ENCODE measurements at places on chromosomes 16 and 17.

DNA sequence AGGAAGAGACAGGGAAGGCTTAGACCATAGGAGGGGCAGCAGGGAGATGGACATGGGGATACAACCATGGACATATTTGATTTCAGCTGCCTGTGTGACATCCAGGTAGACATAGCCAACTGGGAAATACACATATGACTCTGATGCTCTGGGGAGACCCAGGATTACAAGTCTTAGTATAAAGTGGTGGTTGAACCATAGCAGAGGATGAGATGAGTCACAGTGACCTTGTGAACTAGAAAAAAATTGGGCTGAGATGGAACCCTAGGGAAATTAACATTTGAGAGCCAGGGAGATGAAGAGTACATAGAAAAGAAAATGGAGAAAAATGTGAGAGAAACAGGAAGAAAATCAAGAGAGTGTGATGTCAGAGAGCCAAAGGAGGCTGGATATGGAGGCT, 10.2 kb downstream of the MARCHF10 start:
- DNase-seq, result no peak

DNA sequence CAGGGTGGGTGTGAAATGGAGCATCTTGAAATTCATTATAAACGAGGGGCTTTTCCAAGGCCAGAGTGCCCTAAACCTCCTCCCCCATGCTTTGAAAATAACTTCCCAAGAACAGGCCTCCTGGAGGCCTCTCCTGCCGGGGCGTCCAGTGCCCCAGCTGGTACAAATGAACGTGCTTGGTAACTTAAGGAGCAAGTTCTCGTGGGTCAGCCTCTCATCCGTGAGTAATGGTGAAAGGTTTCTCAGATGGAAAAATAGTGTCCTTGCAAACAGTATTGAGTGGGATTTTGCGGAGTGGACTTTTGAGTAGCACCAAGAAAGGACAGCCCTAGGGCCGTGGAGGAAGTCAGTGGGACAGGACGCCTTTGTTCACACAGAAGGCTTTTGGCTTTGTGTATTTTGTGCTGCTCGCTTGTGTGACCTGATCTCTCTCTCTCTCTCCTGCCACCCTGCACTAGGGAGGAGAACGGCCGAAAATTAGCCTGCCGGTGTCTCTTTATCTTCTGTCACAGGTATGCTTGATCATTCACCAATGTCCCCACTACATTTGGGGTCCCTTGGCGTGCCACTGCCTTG, 34.6 kb downstream of the CLEC16A start:
- no peak for DNase-seq

DNA sequence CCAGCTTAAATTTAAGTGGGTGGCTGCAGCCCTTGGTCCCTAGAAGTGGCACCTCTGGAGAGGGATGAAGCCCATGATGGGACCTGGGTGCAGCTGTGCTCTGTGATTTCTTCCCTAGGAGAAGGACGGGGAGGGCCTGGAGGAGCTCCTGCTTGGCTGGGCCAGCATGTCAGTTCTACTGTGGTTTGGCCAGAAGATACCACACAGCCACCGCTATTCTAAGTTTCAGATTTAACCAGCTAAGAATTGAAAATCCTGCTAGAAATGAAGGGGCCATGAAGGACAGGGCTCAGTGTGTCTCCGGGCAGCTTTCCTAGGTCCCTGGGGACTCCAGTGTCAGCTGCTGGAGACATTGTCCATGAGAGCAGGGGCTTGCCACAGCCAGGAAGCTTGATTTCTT, 9.7 kb downstream of the RAP1GAP2 start:
- DNase-seq, result no peak

GRCh38 chr16:10200637-10201586, 18.7 kb upstream of the GRIN2A start:
- DNase-seq, result no peak

DNA sequence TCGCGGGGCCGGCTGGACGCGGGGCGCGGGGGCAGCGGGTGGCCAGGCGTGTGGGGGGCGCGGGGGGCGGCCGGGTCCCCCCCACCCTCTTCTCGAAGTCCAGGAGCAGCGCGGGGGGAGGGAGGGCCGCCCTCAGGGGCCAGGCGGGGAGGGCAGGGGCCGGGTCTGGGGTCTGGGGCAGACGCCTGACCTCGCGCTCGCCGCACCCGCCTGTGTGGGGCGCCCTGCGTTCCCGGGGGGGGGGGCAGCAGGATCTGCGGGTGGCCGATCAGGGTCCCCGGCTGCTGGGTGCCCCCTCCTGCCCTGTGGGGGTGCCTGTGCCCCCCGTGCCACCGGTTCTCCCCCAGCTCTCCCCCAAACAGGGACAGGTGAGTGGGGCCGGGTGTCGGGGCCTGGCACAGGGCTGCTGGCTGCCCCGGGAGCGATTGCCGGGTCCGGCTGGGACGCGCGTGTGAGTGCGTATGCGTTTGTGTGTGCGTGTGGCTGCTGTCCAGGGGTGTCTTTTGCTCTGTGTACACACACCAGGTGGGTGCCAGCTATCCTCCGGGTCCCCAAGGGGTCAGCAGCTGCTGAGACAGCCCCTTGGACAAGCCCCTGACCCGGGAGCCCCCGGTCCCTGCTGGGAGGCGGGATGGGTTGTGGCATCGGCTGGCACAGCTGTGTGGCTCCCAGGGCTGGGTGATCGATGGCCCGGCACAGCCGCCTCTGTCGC, 663 bp downstream of the PRR35 start:
- no peak for DNase-seq

- no peak for DNase-seq
Measured at GRCh38 chr17:40645943-40646342, 1.7 kb downstream of the SMARCE1 start.

DNA sequence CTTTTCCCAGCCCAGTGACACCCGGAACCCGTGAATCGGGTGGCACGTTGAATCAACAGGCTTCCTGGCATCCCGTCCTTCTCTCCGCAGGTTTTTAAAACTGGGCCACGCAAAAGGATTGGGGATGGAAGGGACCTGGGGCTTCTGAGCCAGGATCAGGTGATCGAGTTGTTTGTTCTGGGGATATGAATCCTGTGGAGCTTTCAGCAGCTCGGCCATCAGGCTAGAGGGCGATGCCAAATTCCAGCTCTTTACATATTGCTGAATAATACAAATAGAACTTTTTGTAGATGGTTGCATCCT, 473 bp downstream of the SUPT6H start:
- DNase-seq, result no peak

DNA sequence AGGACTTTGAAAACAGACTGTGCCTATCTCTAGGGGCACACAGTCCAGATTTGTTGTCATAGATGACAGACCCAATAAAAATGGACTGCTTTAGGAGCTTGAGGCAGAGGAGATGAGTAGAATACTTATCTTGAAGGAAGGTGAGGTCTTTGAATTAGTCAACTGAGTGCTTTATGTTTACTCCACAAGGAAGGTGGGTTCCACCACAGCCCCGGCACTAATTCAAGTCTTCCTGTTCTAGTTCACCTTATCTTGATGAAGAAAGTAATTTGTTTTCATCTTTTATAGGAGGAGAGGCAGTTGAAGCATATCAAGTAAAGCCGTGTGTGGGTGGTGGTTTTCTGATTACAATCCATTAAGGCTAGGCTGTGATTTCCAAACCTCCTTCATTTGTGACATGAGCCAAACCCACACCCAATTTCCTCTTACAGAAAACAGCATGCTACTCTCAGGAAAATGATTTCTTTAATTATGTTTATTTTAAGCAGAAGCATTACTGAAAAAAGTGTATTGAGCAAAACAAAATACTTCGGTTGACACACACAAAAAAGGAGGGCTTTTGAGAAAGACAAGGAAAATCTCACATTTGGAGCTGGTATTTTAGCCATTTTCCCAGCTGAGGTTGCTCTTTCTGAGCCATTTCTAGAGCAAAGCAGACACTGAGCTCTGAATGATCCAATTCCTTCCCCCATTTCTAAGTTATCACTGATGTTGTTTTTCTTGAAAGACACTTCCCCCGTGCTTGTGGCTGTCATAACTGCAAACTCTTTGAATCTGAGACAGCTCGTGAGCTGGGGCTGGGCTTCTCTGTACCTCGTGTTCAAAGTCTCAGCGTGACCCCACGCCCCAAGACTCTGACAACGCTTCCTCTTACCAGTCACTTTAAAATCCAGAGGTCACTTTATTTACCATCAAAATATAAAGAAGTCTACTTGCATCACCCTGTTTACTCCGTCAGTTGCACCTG, 35.4 kb downstream of the CDRT15 start:
- DNase-seq, result peak; percentile 44

DNA sequence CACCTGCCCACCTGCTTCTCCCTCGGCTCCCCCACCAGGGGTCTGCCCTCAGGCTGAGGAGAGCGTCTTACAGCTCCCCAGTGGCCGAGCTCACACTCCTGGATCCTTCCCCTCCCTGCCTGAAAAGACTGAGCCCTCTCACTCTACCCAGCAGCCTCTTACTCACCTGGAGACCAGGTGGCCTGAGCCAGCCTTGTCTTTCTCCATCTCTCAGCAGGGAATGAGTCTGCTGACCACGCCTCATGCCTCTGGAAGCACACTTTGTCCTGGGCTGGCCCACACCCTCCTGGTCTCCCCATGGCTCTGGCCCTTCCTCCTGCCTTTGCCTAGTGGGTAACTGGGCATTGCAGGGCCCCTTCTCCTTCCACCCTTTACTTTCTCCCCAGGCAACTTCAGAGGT, 177.2 kb downstream of the ENGASE start:
- no peak for DNase-seq

DNA sequence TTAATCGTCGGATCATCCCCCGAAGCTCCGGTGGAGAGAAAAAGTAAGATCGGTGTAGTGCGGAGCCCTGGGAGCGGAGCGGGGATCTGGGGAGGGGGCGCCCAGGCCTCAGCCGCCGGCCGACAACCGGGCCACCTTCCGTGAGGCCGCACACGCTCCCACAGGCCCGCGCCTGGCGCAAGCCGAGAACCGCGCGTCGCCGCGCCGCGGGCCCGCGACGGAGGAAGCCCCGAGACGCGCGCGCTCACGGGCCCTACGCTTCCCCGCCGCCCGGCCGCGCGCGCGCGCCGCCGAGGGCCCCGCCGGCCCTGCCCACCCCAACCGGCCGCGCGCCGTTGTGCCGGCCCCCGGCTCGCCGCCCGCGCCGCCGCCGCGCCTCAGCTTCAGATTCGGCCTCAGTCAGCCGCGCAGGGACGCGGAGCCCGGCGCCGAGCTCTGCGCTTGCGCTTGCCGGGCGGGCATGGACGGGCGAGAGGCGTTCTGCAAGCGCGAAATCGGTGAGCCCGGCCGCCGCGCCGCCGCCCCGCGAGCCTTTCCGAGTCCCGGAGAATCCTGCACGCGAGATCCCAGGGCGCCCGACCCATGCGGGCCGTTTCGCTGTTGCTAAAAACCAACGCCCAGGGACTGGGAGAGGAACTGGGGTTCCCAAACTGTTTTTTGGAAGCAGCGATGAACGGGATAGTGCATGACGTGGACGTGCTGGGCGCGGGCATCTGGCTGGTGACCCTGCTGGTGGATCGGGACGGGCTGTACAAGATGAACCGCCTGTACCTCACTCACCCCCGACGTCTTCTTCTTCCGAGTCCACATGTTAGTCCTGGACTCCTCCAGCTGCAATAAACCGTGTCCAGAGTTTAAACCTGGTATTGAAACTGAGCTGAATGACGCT, 28.0 kb upstream of the LRRC37A start:
- DNase-seq, result peak; percentile 49

- no peak for DNase-seq
Measured at GRCh38 chr16:5010576-5011329, 23.0 kb downstream of the NAGPA start.

DNA sequence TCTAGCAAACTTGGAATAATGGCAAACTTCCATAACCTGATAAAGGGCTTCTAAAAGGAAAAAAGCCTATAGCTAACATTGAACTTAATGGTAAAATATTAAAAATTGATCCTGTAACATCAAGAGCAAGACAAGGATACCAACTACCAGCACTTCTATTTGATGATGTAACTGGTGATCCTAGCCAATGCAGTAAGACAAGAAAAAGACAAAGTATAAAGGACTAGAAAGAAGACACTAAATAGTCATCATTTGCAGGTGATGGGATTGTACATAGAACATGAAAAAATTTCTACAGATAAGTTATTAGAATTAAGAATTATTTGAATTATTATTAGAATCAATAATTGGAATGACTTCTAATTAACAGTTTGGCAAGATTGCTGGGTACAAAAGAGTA, 37.0 kb downstream of the B9D1 start:
- DNase-seq, result no peak

DNA sequence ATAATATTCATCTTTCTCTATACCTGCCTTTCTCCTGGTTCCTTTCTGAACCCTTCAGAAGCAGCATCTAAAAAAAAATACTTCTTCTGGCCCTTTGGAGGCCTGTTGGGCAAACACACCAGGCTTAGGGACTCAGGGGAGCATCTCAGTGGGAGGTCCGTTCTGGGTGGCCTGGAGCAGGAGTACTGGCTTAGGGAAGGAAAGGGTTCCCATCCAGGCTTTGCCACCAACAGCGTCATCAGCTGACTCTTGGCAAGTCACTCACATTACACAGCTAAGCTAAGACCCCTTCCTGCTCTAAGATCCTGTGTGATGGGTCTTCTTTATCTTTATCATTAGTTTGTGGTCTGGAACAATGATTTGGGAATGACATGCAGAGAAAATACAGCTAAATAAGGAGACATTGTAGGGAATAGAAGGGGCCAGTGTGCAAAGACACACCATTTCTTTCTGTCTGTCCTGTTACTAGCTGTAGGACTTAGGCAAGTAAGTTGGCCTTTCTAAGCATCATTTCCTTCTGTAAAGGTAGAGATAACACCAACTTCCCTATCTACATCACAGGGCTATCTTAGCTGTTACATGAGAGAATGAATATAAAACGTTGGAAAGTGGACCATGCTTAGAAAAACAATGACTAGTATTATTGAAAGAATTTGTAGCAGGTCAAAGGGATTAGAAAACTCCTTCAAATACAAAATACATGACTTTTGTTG, 9.9 kb downstream of the PCTP start:
- no peak for DNase-seq

GRCh38 chr17:47713980-47714700, 18.9 kb upstream of the TBX21 start:
- no peak for DNase-seq

DNA sequence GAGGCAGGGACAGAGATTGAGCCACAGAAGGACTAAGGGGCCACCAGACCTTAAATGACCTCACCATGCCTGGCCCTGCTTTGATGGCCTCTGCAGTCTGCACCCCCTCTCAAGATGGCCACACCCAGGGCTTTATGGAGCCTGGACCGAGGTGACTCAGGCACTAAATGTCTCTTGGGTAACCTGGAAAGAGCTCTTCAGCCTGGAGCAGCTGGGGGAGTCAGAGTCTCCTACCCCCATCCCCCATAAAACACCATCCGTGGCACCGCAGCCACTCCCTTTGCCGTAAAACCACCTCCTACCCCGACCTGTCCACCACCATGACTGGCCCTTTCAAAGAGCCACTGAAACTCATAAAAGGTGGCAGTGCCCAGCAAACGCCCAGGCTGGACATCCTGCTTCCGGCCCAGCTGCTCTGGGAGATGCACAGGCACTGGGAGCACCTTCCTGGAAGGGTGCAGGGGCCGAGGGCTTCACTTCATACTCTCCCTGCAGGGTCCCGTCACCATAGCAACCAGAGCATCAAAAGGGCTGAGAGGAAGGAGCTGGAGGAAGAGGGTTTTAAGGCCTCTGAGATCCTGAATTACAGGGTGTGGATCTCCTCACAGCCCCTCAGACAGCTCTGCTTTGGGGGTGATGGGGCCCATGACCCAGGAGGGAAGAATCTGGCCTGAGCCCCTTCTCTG, 22.3 kb downstream of the FOXN1 start:
- no peak for DNase-seq

GRCh38 chr17:1605681-1606351, 22.8 kb downstream of the SLC43A2 start:
- no peak for DNase-seq

Measured in AG09319 (cell line).